HS-27A (cell line): ENCODE measurements at places on chromosomes 5 and 9.

DNA sequence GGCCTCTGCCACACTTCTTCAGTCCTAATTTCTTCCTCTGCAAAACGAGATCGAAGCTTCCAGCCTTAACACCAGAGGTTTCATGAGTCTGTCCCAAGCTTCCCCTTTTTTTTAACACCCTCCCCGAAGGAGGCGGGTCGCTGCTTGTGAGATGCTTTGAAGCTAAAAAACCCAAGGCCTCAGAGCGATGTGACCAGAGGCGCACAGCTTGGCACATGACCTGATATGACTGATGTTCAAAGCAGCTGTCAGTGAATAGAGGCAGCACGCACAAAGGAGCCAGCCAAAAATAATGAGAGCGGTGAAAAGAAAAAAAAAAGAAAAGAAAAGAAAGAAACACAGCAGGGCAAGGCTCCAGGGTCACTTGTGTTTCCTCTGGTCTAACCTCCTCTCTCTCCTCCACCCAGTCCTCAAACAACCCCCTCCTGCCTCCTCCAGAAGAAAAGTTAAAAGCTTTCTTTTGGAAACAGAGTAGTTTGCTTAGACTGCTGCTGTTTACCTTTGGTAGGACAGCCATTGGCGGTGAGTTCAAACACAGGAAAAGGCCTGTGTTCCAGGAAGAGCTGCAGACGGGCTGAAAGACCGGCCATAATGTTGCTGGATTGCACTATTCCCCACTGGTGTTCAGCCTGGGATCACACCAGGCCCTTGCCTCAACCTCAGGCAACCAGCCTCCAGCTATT lies 10.9 kb upstream of the ZNF366 start:
- no peak for DNase-seq

- no peak for DNase-seq
Observed at GRCh38 chr5:95027151-95027721, 257.7 kb downstream of the MCTP1 start.

GRCh38 chr5:34610546-34610945 lies 45.6 kb upstream of the RAI14 start:
- DNase-seq: no peak

GRCh38 chr5:165673499-165673898 lies 2168.1 kb downstream of the MAT2B start:
- no peak for DNase-seq

- DNase-seq: no peak
Observed at GRCh38 chr5:154494036-154494435, 16.0 kb upstream of the HAND1 start.

DNA sequence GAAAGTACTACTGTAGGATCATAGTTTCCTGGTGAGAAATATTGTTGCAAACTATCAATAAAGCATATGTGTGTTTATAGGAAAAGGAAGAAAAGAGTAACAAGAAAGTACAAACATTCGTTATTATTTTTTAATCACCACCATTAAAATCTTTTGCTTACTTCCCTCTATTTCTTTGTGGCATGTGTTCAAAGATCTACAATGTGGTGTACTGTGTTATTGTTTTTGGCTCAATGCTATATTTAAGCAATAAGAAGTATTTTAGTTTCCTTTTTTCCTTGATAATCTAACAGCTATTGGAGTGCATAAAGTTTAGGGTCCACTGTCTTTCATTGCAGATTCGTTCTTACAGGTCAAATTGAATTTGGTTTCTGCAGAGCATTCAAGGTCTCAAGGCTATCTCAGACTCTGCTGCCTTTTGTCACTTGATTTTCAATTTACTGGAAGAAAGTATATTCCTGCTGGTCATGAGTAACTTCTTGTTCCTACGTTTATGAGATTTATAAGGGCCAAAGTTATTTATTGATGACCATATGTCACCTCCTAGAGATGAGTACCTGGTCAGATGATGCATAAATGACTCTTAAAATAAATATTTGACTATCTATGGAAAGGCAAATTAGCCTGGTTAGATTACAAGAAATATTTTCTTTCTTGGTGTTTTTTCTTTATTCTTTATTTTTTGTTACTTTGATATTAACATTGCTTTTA lies 323.0 kb downstream of the TMEM167A start:
- DNase-seq: no peak

DNA sequence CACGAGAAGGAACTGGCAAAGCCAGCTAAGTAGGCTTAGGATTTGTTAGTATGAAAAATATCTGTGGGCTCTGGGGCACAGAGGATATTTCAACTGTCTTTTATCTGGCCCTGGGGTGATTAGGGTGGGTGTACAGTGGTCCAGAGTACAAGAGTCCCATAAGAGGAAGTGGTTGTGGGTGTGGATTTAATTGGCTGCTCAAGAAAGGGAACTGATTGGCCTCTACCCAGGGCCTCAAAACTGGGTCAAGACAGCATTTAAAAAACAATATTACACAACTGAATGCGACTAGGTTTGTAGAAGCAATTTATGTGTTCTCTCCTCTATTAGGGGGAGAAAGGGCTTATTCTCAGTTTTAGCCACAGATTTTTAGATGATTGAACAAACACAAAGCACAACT lies 1353.4 kb upstream of the WWC1 start:
- no peak for DNase-seq

GRCh38 chr9:33049680-33050361 lies 24.7 kb downstream of the DNAJA1 start:
- no peak for DNase-seq

- DNase-seq: no peak
Observed at GRCh38 chr5:134133188-134133994, 18.9 kb downstream of the TCF7 start.

- no peak for DNase-seq
Observed at GRCh38 chr5:136145030-136145429, 12.4 kb downstream of the SMAD5 start.

- no peak for DNase-seq
Observed at GRCh38 chr9:126164796-126165525, 161.7 kb upstream of the MVB12B start.

- no peak for DNase-seq
Observed at GRCh38 chr5:91170266-91170665, 212.9 kb downstream of the ARRDC3 start.
